ENCODE measurements at places on chromosomes 4 and X.

- DNase-seq = no peak
These were observed 17.7 kb downstream of the RGS12 start for GRCh38 chr4:3310301-3311094.

- DNase-seq = no peak
These were observed 122.8 kb downstream of the SLC10A7 start for GRCh38 chr4:146398896-146399445.

GRCh38 chr4:108651014-108651791 is 804 bp downstream of the OSTC start:
- no peak for DNase-seq

- no peak for DNase-seq
These were observed 36.1 kb upstream of the PHKA2 start for GRCh38 chrX:19019996-19020395.

DNA sequence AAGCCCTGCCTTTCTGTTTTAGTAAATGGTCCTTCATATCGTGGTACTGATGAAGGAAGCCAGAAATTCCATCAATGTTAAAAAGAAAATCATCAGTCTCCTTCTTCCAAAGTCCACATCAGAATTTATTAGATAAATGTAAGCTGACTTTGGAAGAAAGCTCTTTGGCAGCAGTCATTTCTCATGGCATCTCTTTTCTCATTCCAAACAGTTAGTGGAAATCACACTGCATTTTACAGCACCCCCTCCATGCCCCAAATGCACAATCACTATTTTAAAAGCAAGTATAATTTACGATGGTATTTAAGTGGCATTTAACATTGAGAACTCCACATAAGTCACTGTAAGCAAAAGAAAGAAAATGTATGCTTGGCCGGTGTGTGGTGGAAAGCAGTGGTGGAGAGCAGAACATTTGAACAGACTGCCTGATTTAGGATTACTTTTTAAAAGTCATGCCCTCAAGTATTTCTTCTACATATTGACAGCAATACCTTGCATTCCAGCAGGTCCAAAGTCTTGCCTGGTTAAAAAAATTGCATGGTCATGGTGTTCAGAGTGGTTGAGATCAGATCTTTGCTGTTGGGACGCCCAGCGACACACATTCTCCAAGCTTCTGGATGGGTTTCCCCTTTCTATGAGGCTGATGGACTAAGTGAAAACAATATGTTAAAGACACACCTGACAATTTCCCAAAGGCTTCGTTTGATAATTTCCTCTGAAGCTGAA is 248.6 kb downstream of the ADAMTS3 start:
- DNase-seq = no peak

GRCh38 chrX:39982948-39983347 is 114.8 kb downstream of the BCOR start:
- no peak for DNase-seq

DNA sequence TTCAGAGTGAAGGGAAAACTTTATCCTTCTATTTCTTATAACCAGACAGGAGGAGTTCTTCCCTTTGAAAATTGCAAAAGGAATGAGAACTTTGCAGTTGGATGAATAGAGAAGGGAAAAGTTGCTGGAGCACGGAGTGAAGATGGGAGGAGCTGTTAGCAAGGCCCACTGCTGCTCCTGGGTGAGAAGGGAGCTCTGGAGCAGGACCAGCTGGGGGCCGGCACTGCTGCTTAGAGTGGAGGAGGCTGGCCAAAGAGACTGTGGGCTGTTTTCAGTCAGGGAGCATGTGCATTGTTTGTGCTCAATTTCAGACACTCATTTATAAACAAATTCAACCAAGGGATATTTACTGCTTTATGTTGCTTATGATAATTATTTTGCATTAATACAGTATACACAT is 164.2 kb downstream of the STIM2 start:
- DNase-seq = no peak

GRCh38 chr4:187865914-187866313 is 129.7 kb upstream of the ZFP42 start:
- no peak for DNase-seq

DNA sequence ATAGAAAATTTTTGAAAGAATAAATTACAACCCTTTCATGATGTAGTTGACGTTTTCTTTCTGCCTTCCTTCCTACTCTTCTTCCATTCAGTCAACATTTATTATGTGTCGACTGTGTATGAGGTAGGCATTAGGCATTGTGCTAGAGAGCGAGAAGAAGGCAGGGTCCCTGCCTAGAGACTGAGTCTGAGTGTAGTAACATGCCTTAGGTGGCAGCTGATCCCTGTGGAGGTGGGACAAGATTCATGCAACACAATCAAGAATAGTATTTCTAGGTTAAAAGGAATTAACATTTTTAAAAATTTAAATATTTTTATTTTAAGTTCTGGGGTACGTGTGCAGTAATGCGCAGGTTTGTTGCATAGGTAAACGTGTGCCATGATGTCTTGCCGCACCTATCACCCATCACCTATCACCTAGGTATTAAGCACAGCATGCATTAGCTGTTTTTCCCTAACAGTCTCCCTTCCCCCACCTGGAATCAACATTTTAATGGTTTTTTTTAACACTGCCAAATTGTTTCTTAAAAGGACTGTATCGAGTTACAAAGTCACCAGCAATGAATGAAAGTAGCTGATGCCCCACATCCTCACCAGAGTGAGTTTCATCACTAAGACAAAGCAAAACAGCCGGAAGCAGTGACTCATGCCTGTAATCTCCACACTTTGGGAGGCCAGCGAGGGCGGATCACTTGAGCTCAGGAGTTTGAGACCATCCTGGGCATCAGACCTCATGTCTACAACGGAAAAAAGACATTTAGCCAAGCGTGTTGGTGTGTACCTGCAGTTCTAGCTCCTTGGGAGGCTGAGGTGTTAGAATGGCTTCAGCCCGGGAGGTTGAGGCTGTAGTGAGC is 84.0 kb downstream of the WWC2 start:
- DNase-seq = no peak

DNA sequence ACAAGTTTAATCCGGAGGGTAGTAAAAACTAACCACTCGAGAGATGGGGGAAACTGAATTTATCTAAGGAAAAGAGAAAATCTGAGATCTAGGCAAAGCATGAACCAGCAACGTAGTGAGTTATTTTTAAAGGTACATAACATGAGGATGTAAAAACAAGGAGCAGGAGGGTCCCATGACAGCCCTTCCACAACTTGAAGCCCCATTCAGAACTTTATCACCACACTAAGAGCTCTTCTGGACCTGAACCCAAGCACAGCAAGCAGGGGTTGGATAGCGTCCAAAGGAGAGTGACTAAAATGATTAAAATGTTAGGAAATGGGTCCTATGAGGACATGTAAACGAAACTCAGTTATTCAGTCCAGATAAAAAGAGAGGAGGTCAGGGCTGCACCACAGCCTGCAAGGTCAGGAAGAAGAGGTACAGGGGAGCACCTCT is 16.2 kb downstream of the SH3RF1 start:
- DNase-seq = no peak
